Nucleus accumbens (tissue), 56 donors: ENCODE measurements at places on chromosomes 4 and X.

- no peak for DNase-seq
Measured at GRCh38 chrX:25646156-25646555, 492.0 kb upstream of the MAGEB18 start.

GRCh38 chrX:130916636-130917422 is 13.8 kb upstream of the ENOX2 start:
- DNase-seq: peak; percentile 13

DNA sequence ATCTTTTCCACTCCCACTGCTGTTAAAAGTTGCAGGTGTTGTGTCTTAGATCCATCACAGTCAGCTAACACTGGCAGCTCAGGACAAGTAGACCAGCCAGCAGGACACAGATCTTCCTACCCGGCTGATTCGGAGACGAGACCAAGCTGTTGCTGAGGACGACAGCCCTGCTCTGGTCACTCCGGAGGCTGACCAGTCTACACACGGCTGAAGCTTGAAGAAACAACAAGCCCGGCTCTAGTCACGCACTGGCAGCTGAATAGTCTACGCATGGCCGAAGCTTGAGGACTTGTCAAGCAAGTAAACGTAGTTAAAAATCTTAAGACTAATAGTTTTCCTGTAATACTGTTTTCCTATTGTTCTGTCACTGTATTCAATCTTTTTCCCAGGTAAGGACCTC is 1.8 kb downstream of the ACOX3 start:
- no peak for DNase-seq

GRCh38 chr4:109091727-109092409 is 210.6 kb downstream of the COL25A1 start:
- no peak for DNase-seq

- DNase-seq: no peak
Measured at GRCh38 chr4:98505992-98506391, 152.4 kb downstream of the TSPAN5 start.

- DNase-seq: no peak
Measured at GRCh38 chr4:174847801-174848427, 18.9 kb upstream of the GLRA3 start.

DNA sequence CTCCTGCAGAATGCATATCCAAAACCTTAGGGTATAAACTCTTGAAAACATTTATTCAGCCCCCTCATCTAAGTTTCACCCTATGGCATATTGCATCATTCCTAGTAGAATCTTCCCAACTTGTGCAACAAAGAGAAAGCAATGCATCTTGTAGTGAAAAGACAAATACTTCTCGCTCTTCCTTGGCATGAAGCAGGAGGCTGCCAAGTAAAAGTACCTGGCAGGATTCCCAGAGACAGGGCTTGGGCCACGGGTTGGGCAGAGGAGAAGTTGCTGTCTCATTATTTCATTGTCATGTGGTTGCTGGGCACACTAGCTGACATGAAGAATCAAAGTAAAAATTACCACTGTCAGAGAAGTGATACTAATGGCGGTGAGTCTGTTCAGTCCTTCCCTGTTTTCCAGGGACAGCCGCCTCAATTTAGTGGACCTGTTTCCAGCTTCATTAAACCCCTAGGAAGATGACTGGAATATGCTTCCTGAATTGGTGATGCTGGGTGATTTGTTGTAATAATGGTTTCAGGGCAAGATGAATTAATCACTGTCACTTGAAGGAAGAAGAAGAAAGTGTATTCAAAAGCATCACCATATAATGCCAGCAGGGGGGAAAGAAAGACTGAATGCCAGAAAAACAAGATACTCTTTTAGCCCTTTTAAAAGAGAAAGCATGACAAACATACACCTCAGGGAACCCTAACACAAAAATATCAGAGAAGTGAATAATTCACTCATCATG is 380.5 kb upstream of the IGFBP7 start:
- no peak for DNase-seq

DNA sequence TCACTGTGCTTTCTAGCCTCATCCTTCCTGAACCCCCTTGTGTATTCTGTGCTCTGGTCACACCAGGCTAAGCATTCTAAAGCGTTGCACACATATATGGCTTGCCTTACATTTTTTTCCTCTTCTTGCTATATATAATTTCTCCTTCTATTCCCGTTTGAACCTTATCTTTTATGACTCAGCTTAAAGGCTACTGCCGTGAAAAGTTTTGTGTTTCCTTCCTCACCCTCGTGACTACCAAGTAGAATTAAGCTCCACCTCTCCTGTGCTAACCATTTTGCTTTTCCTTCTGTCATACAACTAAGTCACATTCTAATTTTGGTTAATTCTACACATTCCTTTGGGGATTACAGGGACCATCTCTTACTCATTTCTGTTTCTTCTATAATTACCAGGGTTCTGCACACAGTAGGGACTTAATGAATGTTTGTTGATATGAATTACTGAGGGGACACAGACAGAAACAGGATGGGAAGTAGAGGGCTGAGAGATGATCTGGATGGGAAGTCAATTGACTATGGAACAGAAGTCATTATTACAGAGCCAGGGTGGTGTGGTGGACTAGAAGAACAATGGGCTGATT is 67.1 kb downstream of the DOCK11 start:
- no peak for DNase-seq

GRCh38 chrX:23228950-23229448 is 105.7 kb upstream of the PTCHD1 start:
- no peak for DNase-seq

DNA sequence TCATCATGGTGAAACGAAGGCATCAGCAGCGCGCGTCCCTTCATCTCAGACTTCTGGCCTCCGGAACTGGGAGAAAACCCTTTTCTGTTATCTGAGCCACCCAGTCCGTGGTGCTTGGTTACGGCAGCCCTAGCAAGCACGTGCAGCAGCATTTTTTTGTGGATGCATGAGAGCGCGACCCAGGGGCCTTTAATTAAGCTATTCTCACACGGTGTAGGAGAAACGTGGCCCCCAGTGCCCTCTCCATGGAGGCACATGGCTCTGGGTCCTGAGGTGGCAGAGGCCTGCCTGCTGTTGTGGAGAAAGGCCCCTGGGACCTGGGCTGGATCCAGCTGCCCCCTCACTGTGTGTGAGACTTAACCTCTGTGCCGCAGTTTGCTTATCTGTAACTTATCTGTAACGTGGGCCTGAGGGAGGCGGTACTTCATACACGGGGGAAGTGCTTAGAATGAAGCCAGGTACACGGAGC is 9.5 kb downstream of the CLCN4 start:
- no peak for DNase-seq

- DNase-seq: peak; percentile 58
Measured at GRCh38 chr4:40831146-40831907, 81.6 kb downstream of the NSUN7 start.

- no peak for DNase-seq
Measured at GRCh38 chrX:70969635-70970481, 39.0 kb upstream of the SLC7A3 start.

GRCh38 chrX:124232523-124233201 is 99.8 kb upstream of the TEX13D start:
- peak; percentile 12 for DNase-seq

- DNase-seq: no peak
Measured at GRCh38 chr4:183201331-183201730, 102.3 kb downstream of the WWC2 start.

DNA sequence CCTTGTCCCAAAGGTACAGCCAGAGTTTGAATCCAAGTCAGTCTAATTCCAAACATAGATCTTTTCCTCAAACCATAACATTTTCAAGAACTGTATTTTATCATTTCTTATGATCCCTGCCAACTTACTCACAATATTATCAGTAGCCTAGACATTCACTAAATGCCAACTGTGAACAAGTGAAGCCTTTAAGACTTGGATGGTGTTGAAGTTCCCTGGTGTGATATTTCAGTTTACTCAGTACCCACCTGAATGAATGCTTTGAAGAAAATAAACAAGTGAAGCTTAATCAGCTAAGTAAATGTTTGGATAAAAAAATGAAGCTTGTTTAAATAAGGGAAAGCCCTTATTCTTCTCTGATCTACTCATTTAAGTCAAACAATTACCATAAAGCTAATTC is 1028.3 kb downstream of the DMD start:
- DNase-seq: no peak

DNA sequence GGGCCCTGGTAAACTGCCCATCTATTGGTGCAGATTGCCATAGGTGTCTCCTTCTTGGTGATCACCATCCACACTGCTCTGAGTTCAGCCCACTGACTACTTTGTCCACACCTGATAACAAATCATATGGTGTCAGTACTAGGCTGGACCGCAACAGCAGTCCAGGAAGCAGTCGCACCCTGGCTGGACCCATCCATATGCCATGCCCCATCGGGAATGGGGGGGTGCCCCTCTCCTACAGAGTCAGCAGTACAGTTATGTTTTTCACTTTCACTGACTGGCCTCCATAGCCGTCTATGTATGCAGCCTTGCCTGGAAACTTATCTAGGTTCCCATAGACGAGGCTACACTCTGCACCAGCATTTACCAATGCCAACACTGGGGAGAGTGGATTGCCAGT is 226.1 kb downstream of the ADGRL3 start:
- no peak for DNase-seq

DNA sequence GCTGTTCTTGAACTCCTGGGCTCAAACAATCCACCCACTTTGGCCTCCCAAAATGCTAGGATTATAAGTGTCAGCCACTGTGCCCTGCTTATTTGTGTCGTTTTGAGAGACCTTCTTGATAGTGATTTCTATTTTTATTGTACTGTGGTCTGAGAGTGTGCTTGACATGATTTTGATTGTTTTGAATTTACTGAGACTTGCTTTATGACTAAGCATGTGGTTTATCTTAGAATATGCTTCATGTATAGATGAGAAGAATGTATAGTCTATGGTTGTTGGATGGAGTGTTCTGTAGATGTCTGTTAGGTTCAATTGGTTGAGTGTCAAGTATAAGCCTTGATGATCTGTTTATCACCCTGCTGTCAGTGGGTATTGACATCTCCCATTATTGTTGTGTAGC is 789.3 kb downstream of the IL1RAPL1 start:
- no peak for DNase-seq

- no peak for DNase-seq
Measured at GRCh38 chr4:183229397-183229796, 90.7 kb downstream of the CLDN22 start.

DNA sequence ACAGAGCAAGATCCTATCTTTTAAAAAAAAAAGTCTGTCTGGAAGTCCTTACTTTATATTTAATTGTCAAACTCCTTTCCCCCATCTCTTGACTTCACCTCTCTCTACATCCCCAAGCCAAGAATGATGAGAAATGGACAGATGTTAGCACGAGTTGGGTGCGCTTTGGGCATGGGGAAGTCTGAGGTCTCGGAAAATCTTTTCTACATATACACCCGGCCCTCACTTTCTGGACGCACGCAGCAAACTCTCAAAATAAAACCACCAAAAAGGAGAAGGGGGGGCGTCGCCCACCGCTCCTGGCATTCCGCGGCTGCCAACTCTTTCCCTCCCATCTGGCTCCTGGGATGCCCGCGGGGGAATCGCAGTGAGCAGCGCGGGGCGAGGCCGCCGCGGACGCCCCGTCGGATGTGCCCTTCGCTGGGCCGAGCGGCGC is 756 bp downstream of the IGFBP7 start:
- DNase-seq: no peak

DNA sequence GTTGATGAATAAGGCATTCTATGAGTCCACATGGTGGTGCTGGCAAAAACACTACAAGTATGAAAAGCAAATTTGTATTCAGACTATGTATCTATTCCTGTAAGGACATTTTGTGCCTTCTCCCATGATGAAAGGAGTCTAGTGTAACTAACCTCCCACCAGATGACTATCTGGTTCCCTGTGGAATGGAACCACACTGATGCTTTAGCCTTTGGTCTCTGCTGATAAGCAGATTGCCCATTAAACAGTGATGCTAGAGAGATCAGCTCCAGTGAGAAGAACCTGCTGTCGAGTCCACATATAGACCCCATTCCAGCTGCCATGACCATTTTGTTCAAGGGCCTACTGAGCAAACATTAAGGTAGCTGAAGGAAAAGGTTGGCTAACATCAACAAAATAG is 10.5 kb upstream of the THOC2 start:
- DNase-seq: no peak

DNA sequence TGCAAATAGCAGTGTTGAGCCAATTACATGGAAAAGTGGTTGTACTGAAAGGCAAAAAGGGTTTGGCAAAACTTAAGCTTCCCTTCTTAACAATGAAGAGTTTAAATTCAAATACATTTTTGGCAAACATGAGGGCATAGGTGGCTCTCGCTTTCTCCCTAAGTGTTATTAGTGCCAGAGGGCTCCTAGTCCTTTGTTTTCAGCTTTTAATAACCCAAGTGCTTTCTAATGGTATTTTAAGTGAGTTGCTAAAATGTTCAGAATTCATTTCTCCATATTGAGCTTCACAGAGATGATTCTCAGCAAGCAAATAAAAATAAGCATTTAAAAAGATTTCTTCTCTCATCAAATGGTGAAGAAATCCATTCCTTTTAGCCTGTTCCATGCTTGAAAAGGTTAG is 123.7 kb downstream of the HS6ST2 start:
- DNase-seq: no peak

DNA sequence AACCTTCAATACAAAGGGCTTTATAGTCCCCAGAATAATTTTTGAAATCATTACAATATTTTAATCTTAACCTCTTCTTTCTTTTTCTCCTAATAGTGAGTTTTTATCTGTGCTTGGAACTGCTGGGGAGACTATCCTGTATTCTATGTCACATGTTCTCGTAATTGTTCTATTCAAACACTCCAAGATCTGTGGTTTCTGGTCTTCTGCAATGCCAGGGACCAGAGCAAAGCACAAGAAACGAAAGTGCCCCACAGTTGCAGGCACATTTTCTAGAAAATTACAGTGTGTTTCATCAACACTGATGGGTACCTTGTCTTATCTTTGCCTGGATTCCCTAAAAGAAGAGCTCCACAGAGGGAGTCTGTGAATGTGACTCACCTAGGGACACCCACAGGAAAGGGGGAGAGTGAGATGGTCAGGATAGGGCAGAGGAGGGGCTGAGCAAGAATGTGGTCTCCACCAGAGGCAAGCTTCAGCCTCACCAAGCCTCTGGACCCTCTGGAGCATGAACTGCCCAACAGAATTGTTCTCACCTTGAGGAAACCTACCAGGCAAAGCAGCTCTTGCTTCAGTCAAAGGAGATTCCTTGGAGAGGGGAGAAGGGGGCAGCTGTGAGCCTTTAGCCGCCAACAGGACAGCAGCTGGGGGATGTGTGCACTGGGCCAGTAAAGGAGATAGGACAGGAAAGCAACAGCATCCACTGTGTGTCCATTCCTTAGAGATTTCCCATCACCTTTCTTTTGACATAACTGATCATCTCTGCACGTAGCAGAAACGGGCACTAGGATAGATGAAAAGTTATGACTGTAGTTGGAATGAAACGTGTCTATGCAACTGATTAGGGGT is 25.9 kb downstream of the UNC5C start:
- no peak for DNase-seq

- DNase-seq: no peak
Measured at GRCh38 chr4:17701138-17701839, 80.1 kb downstream of the FAM184B start.

DNA sequence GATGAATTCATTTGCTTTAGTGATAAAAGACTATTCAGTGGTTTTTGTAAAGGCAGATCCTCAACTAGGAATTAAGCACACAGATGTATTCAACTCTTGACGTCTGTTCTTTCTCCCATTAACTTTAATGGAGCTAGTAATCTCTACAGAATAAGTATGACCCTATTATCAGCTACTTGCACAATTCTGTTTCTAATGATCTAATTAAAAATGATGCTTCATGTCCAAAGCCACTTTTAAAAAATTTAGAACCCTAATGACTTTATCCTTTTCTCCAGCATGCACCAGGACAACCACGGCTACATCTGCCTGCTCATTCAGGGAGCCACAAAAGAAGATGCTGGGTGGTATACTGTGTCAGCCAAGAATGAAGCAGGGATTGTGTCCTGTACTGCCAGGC is 85.4 kb downstream of the CBR4 start:
- no peak for DNase-seq
